ENCODE measurements at places on chromosomes 1 and 21.

DNA sequence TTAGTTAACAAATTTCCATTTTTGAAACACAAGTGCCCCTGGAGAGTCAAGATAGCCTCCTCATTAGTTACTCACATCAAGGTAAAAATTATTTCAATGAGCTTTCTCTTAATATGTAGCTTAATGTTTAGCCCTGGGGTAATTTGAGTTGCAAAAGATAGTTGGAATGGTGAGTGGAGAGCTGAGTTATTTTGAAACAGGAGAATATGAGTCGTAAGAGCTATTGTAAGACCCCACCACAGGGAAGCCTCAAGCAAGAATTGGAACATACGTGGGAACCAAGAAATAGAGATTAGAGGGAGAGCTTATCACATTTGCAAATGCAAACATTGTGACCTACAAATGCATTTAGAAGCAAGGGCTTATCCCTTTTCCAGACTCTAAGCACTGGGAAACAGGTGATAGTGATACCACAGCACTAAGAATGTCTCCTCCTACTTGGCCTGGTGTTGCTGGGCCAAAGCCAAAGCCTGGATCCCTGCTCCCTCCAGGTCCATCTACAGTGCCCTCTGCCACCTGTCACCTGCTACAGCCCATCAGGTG is 635.1 kb downstream of the PTPRC start:
- no peak for DNase-seq

DNA sequence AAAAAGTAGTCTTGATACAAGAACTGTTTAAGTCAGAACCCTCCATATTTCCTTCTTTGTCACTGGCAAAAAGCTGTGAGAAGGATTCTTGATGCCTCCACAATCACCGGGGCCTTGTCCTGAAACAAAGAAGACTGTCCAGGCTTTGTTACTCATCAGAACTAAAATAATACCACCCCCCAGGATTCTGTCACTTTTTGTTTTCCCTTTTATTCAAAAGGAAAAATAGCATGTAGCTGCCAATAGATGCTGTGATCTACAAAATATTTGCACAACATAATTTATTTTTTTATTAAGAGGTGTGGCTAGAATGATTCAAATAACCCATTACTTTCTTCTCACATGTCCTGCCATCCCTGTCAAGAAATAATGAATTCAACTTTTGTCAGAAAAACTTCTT is 173.7 kb downstream of the LYPLAL1 start:
- DNase-seq, result no peak

DNA sequence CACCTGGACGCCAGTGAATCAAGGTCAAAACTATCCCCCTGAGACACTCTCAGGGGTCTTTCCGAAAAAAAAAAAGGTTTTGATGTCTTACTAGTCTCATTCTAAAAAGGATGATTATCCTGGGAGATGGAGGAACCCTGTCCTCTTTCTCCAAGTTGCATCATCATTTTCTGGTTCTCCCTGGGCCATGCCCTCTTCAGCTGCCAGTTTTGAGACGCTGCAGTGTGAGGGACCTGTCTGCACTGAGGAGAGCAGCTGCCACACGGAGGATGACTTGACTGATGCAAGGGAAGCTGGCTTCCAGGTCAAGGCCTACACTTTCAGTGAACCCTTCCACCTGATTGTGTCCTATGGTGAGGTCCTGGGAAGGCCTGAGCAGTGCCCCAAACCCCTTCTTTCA is 3.5 kb downstream of the FCRLA start:
- no peak for DNase-seq

- no peak for DNase-seq
Observed at GRCh38 chr1:226730836-226731235, 8.2 kb downstream of the ITPKB start.

GRCh38 chr21:31879911-31880310 is 7.1 kb downstream of the HUNK start:
- no peak for DNase-seq

- no peak for DNase-seq
Observed at GRCh38 chr1:151692226-151692625, 24.4 kb downstream of the CELF3 start.

GRCh38 chr1:25140073-25140797 is 92.1 kb downstream of the SYF2 start:
- DNase-seq, result no peak

DNA sequence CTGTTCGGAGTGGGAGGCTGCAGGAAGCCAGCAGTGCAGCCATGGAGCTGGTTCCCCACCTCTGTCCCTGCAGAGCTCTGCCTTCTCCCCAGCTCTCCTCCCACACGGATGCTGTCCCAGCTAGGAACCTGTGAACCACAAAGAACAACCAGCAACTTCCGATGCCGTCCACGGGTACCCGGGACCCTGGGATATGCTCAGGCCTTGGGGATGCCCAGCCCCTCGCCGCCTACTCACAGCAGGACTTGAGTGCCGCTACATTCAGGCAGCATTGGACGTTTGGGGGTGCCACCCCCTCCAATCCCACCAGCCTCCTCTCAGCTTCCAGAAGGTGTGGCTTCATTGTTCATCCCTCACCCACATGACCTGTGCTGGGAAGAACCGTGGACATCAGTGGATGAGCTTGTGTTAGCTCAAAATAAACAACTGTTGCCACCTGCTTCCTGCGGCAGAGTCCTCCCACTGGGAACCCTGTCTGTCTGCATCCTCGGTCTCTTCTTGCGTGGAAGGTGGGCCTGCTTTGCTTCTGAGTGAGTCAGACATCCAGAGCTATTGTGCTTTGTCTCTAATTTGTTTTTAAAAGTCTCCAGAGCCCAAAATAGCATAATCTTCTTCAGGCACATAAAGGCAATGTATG is 20.1 kb upstream of the AJAP1 start:
- DNase-seq, result no peak

DNA sequence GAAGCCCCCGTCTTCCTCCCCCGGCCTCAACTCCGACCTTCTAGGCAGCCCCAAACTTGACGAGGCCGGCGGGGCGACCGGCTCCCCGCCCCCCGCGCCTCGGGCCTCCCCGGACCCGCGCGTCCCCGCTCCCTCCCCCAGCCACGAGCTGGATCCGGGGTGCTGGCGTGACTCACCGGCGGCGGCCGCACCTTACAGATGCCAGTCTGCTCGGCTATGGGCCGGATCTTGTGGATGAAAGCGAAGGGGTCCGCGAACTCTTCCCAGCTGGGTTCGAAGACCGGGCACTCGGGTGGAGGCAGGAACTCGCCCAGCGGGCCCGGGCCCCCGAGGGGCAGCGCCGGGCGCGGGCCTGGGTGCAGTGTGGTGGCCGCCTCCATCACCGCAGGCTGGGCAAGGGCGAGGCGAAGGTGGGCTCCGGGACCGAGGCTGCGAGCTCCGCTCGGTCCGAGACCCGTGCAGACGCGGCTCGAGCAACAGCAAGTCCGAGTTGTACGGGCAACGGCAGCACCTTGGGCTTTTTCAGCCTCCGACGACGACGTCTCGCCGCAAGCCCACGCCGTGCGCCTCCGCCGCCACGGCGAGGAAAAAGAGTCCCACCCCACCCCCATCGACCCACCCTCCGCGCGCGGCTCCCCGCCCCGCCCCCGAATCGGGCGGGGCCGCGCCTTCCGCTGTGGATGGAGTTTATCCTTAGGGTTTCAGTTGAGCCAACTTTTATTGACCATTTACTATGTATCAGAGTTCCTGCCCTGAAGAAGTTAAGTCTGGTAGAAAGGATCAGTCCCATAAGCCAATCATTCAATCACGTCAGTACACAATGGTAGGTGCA is at the start of gene KDM5B:
TSS of gene KDM5B (minus strand) at position 496 of the 832 bp plus-strand sequence. CDS start at position 380, 116 bp downstream.
- peak; percentile 62 for DNase-seq

- no peak for DNase-seq
Observed at GRCh38 chr1:161954050-161954449, 69.6 kb downstream of the OLFML2B start.

GRCh38 chr1:169733924-169734323 is at the start of gene SELE:
SELE (minus strand) TSS chr1:169734079; CDS start chr1:169733612, 467 bp downstream.
- DNase-seq, result no peak

DNA sequence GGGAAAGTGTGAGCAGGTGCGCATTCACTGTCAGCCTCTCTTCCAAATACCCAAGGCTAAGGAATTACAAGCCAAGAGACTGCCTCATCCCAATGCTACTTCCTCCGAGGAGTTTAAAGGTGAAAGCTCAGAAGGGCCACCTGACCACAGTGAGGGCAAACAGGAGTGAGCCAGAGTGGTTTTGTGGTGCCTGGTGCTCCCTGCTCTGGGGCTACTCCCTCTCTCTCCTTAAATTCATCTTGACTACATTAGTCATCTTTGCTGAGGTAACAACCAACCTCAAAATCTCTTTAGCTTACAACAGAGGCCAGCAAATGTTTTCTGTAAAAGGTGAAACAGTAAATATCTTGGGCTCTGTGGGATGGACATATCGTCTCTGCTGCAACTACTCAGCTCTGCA is 14.2 kb upstream of the ZBTB8A start:
- DNase-seq, result no peak

- DNase-seq, result no peak
Observed at GRCh38 chr1:2854611-2855010, 53.1 kb upstream of the TTC34 start.

- no peak for DNase-seq
Observed at GRCh38 chr1:74463333-74463988, 49.0 kb downstream of the LRRC53 start.

- no peak for DNase-seq
Observed at GRCh38 chr1:13759072-13759471, 59.1 kb downstream of the PRDM2 start.

DNA sequence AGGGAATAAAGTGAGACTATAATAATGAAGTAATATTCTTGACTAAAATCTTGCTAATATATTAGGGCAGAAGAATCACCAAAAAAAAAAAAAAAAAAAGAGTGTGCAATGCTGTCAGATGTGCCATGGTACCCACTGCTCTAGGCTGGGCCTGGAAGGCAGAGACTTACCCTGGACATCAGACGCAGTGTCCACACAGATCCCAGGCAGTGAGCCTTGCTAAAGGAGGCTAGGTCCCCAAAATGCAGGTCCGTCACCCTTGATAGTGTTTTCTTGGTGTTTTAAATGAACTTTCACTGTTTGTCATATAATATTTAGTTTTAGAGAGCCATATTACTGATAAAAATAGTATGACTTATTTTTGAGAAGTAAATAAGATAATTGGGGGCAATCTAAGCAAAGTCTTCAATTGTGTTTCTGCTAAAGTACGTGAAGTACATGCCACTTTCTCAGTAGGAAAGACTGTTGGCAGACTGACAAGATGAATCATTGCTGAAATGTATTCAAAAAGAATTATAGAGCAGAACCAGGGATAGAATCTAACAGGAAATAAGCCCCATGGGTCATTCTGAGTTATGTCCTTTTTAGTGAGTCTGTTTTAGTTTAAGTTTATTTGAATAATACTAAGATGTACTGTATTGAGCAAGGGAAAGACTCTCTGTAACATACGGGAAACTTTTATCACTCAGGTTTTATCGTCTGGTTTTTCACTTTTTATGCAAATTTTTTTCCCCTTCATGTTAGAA is 74.6 kb upstream of the PDC start:
- DNase-seq, result peak; percentile 81

GRCh38 chr1:93588206-93588605 is 93.4 kb downstream of the BCAR3 start:
- no peak for DNase-seq

- DNase-seq, result no peak
Observed at GRCh38 chr1:15833069-15833679, 14.3 kb upstream of the SPEN start.

- DNase-seq, result no peak
Observed at GRCh38 chr1:91803123-91803522, 82.8 kb downstream of the TGFBR3 start.

DNA sequence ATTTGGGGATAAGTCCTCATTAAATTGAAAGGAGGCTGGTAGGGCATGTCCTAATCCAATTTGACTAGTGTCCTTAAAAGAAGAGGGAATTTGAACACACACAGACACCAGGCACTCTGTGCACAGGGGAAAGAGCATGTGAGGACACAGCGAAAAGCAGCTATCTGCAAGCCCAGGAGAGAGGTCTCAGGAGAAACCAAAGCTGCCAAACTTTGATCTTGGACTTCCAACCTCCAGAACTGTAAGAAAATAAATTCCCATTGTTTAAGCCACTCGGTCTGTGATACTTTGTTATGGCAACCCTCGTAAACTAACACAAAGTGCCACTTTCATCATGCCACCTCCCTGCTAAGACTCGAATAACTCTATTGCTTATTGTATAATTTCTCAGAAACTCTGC is 13.8 kb downstream of the PLA2G4A start:
- no peak for DNase-seq

GRCh38 chr1:151892190-151892589 is 17.1 kb downstream of the THEM4 start:
- no peak for DNase-seq

DNA sequence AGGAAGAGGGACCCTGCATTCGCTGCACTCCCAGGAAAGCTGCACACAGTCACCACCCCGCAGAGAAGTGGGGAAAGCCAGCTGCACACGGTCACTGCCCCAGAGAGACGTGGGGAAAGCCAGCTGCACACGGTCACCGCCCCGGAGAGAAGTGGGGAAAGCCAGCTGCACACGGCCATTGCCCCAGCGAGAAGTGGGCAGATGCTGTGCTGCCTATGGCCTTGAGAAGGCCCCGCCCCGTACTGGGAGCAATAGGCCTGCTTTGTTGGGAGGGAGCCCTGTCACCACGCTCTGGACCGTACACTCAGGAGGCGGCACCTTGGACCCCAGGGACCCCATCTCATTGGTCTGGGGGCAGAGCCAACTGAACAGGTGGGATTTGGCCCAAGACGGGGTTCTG is 4.3 kb upstream of the GPR153 start:
- DNase-seq, result no peak

DNA sequence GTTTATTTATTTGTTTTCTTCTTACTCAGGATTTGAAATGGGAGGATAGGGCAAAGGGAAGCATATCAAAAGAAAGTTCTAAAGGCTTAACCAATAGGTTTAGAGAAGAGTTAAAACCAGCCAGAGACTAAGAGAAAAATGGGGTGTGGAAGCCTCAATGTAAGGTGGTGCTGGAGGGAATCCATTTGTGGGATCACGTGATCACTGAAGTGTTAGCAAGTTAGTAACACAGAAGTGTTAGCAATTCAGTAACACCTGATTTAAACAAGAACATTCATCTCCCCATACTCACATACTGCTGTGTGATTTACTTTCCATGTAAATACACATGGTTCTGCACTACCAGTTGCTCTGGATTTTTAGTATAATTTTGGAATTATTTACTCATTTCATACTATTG is 451.2 kb downstream of the DISC1 start:
- no peak for DNase-seq

DNA sequence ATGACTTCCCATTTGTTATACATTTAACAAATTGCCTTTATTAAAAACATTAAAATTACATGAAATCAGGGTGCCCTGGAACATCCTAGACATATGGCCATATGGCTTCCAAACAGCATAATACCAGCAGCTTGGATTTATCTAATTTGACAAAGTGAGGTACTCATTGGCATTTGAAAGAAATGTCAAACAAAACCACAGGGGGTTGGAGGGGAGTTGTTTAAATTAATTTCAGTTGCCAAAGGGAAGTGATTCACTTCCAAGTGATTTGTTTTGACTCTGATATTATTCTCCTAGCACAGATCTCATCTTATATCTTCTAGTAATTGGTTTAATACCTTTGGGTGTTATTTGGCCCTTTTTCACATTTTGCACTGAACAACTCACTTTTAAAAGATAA is 24.5 kb upstream of the POU2F1 start:
- peak; percentile 87 for DNase-seq

Data from COLO829 (cell line).